ENCODE measurements at places on chromosomes 13 and 19.

- no peak for DNase-seq
Measured at GRCh38 chr19:17757125-17757524, 5.8 kb downstream of the FCHO1 start.

- no peak for DNase-seq
Measured at GRCh38 chr19:31956771-31957392, 388.5 kb upstream of the ZNF507 start.

GRCh38 chr19:1317274-1318003, 31.8 kb downstream of the EFNA2 start:
- DNase-seq, result no peak

DNA sequence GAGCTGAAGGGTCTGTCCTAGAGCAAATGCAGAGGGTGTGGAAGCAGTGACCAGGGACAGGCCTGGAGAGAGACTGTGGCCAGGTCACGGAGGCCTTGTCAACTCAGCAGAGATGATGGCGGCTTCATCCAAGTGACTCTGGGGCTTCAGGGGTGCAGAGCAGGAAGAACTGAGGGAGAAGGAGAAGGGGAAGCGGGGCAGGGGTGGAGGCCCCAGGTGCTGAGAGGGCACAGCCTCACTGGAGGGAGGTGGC, 299.1 kb downstream of the ZNF536 start:
- no peak for DNase-seq

DNA sequence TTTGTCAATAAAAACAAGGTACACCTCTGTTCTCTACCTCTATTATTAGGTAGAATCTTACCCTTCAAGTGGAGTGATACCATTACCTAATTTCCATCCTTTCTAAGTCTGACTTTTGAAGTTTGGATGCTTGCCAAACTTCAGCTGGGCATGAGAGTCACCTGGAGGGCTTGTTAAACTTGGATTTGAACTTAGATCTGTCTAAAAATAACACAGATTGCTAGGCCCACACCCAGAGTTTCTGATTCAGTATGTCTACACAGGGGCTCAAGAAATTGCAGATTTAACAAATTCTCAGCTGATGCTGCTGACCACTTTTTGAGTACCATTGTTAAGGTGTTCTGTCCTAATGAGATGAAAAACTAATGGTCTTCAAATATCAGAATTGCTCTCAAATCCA, 512.2 kb downstream of the LMO7 start:
- no peak for DNase-seq

- no peak for DNase-seq
Measured at GRCh38 chr13:26494571-26495195, 62.8 kb upstream of the WASF3 start.

DNA sequence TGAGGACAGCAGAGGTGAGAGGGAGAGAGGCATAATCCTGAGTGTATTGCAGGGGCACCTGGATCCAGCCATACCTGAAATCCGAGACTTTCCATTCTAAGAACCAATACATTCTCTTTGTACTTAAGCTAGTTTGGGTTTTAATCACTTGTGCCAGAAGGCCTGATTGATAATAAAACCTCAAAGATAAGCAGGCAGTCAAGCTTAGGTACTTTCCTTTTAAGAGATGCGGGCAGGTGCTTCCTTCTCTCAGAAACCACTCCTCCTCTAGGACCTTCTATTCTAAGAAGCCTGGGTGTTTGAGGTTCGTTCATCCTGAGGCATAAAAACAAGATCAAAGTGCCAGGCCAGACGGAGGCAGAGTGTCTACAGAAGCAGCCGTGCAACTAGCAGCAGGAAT, 22.2 kb downstream of the FAM187B start:
- DNase-seq, result no peak

DNA sequence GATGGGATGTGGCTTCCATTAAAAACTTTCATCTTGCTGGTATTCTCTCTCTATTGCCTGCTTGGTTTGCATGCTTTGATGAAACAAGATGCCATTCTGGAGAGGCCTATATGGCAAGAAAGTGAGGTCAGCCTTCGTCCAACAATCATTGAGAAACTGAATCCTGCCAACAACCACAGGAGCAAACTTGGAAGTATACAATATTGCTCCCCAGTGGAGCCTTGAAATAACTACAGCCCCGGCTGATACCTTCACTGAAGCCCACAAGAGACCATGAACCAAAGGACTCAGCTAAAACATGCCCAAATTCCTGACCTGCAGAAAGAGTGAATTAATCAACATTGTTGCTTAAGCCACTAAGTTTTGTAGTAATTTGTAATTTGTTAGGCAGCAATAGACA, 82.5 kb upstream of the FGF14 start:
- DNase-seq, result no peak

GRCh38 chr13:105442949-105443699, 1092.3 kb downstream of the EFNB2 start:
- no peak for DNase-seq

DNA sequence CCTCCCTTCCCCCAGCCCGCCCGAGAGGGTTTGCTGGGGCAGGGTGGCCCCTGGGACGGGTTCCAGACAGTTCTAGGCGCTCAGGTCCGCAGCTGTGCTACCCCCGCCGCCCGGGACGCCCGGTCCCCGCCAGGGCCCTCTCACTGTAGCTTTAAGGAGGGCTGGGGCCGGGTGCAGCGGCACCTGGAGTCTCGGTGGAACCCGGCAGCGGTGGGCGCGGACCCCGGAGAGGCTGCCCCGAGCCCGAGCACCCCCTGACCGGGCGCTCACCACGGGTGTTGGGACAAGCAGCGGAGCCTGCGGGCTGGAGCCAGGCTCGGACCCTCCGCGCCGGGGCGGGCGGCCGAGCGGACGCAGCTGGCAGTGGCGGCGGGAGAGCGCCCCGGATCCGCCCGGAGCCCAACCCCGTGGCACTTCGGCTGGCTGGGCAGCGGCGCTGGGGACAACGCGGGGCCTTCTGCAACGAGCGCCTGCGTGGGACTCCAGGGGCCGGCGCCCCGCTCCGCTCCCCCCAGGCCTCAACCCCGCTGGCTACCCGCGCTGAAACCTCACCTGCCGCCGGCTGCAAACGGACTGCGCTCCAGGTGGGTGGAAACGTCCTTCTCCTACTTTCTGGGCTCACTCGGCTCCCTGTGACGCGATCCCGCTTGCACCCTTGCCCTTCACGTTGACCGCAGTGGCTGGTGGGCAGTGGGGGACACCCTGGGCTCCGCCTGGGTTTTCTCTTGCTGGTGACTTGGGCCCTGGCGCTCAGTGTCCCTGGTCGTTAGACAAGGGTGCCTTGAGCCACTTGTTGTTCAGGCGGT, 81.1 kb downstream of the ZNF429 start:
- no peak for DNase-seq

DNA sequence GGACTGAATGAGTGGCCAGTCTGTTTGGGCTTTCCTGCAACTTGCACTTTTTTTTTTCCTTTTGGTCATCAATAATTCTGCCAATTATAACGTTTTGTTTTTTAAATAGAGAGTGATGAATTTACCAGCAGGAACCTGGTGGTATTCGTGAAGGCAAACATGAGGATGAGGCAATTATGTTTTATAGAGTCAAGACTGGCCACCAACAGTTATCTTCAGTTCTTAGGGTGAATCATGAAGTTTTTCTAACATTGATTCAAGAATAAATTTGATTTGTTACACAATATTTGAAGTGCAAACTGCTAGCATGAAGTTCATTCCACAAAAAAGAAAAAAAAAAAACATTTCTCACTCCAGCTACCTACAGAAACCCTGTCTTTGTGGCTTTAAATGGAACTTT, 244.5 kb downstream of the SPRY2 start:
- no peak for DNase-seq

GRCh38 chr13:99982731-99983498, 1.3 kb downstream of the ZIC2 start:
- DNase-seq, result no peak

DNA sequence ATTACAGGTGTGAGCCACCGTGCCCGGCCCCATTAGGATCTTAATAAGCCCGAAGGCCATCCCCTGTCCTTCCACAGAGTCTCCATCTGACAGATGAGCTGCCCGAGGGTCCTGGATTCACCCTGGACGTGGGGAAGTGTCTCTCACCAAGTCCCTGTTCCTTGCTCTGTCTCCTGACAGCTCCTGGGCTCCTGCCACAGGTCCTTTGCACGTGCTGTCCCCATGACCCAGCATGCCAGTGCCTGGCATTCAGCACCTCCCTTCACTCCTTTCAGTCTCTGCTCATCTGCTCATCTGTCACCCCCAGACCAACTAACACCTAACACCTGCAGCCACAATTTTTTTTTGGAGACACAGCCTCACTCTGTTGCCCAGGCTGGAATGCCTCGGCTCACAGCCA, 14.5 kb downstream of the CERS1 start:
- DNase-seq, result no peak

DNA sequence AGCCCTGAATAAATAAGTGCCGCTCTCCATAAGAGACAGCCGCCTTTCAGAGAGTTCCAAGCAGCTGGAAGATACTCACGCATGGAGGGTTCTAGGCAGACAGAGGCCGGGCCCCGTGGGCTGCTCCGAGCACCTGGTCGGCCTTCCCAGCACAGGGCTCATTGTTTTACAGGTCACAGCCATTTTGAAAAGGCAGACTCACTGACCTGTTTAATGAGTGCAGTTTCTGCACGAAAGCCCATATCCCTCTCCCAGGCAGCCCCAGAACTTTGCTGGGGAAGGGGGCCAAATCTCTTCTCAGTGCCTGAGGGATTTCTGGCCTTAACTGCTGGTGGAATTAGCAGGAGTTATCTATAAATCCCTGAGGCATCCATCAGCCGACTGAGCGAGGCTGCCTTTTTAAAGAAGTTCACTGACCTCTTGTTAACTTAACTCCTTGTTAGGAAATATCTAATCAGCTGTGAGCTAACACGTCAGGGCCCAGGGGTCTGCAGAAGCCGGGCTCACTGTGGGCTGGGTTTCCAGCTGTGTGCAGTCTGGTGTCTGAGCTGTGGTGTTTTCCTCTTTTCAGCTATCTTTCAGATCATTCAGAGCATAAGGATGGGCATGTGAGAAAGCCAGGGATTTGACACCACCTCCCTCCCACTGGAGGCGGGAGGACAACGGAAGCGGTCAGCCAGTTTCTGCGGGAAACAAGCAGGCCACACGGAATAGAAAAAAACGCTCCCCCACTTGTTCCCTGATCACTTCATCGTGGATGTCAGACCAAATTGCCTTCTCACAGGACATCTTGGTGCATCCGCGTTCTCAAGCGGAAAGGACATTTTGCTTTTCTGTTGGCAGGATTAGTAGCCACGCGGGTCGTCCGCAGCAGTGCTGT, 23.3 kb downstream of the SERP2 start:
- DNase-seq, result no peak

- DNase-seq, result no peak
Measured at GRCh38 chr19:7478173-7478842, 10.5 kb downstream of the PEX11G start.

DNA sequence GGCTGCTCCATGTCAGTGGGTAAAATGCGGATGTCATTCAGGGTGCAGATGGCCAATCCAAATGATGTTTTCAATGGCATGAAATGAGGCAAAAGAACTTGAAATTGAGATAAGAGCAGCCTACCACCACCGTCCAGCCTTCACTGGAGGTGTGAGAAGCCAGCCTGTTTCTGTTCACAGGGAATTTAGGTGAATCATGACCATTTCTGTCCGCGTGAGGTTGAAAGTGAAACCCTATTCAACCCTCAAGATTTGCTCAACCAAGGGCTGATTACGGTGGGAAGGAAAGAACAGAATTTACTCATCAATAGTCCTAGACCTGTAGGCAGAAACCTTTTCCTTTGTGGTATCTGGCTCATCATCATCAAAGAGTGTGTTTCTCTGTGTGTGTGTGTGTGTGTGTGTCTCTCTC, 370.7 kb downstream of the COG6 start:
- DNase-seq, result peak; percentile 15

GRCh38 chr19:28736528-28736927, 476.4 kb downstream of the UQCRFS1 start:
- DNase-seq, result no peak

- DNase-seq, result no peak
Measured at GRCh38 chr19:51431124-51431523, 13.7 kb upstream of the SIGLEC10 start.

DNA sequence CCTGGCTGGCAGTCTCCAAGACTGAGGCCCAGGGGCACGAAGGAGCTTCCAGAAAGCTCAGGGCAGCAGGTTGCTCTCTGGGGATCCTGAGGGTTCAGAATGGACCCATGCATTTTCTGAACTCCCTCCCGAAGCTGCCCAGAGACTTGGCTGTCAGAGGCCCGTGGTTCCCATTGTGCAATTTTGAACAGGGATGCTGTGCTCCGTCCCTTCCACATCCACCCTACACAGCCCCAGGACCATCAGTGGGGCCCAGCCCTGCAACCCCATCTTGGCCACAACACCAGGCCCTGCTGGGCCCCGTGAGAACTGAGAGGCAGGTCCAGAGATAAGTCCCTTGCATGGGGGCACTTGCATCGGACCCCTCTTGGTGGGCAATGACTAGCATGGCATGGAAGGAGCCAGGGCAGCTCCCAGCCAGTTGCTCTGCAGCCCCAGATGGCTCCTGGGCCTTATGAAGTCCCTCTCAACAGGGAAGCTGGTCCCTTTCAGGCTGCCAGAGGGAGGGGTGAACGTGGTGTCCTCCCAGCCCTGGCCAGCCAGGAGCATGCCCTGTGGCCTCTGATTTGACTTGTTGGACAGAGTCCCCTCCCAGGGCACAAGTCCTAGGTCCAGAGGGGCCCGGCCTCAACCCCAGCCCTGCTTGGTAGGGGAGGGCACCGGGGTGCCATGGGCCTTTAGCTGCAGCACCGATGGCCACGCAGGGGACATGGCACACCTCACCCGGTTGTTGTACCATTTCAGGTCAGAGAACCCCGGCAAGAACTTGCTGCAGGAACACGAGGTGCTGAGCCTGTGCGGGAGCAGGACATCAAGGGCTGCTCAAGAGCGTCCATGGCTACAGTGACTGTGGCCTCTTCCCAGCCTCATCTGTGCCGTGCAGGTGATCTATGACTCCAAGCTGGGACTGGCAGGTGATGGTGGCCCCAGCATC, 17.3 kb upstream of the ZNF14 start:
- DNase-seq, result no peak

GRCh38 chr19:41261474-41262190, 2.5 kb upstream of the HNRNPUL1 start:
- no peak for DNase-seq

GRCh38 chr19:12331211-12331941, 2.1 kb downstream of the ZNF563 start:
- peak; percentile 54 for DNase-seq

DNA sequence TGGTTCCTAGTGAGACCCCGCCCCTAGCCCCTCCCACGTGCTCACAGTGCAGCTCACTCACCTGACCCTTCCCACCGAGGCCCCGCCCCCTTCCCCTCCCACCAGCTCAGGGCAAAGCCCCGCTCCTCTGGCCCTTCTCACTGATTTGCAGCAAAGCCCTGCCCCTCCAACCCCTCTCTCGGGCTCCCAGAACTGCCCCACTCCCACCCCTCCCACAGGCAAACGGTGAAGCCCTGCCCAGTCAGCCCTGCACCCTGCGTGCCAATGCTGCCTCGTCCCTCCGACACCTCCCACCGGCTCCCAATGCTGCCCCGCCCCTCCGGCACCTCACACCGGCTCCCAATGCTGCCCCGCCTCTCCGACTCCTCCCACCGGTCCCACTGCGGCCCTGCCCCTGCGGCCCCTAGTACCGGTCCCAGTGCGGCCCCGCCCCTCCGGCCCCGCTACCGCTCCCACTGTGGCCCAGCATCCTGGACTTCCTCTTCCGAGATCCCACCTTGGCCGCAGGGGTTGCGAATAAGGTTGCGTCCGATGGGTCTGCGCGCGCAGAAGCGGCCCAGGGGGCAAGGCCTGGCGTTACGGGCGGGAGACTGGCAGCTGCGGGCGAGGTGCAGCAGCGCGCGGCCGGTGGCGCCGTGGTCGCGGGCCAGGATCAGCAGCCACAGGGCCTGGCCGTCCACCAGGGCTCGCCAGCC, 834 bp downstream of the FBXO27 start:
- peak; percentile 54 for DNase-seq

Data from stimulated activated CD8-positive, alpha-beta memory T cell treated with anti-CD3 and anti-CD28 coated beads, Interleukin-4, amount 100 ng/mL, for 4 hours (primary cell).